T-cell (primary cell): ENCODE measurements at places on chromosomes 6 and 20. TPM values are rescaled to one million over a fixed set of nuclear protein-coding genes. Genes with fewer than 3 reads are reported as not detected.
A peak's percentile ranks its signal among the peaks of the same experiment; 100 is the strongest.

DNA sequence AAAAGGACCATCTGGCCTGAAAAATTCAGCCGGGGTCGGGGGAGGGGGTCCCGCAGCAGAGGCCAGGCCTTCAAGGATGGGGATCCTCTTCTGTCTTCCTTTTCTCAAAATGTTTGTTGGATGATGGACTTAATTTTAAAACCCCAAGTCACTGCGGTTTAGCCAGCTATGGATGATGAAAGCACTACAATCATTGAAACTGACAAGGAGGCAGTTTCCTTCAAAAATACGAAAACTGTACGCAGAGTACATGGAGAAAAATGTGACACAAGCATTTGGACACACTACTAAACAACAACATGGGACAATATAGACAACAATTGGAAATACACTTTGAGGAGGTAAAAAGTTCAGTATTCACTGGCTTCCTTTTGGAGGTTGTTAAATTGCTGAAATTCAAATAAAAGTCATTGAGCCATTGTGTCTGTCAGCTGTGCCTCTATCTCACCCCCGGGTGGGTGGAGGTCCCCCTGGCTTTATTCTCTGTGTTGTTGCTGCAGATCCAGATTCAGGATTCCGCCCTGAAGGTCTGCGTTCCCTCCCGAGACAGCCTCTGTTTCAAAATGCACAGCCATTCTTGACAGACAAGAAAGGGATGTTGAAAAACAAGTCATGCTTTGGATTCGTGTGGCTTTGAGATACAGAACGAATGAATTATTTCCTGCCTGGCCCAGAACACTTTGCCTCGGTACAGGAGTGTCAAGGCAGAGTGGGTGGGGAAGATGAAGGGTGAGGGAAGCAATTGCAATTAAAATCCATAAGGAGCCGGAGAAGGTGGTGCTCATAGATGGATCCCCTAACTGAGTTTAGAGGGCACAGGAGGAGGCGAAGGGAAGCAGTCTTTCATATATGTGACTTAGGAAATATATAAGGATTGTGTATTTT is 118.2 kb downstream of the TTLL2 start:
- no peak overlapping the region for H3K4me3 ChIP-seq
- no peaks in the 10 kb centered on the region for H3K27me3 ChIP-seq
- no peak for DNase-seq
- H3K4me1 ChIP-seq = no peaks in the 10 kb centered on the region
- H3K36me3 ChIP-seq = no peaks in the 10 kb centered on the region

The CCM2L gene
- not detected for total RNA-seq

The TULP1 gene
- not detected for total RNA-seq

- DNase-seq = no peak
- H3K36me3 ChIP-seq = peaks cover 13% of the 10 kb centered on the region
- H3K4me3 ChIP-seq = peak overlapping the region; percentile 68
- no peaks in the 10 kb centered on the region for H3K27me3 ChIP-seq
- H3K4me1 ChIP-seq = peaks cover 22% of the 10 kb centered on the region
- peak overlapping the region; percentile 73 for H3K27ac ChIP-seq
These were observed 519 bp downstream of the MTRF1L start for GRCh38 chr6:153001767-153002612.

- H3K36me3 ChIP-seq = no peaks in the 10 kb centered on the region
- H3K4me3 ChIP-seq = no peak overlapping the region
- H3K27ac ChIP-seq = no peak overlapping the region
- no peak for DNase-seq
- no peaks in the 10 kb centered on the region for H3K4me1 ChIP-seq
These were observed 100.3 kb downstream of the GMPR start for GRCh38 chr6:16338577-16339264.

The ATG5 gene
- 20.4 TPM for total RNA-seq

GRCh38 chr6:132587424-132587823 is 2.1 kb downstream of the TAAR5 start:
- H3K4me1 ChIP-seq = no peaks in the 10 kb centered on the region
- DNase-seq = no peak
- no peak overlapping the region for H3K4me3 ChIP-seq
- H3K27me3 ChIP-seq = no peaks in the 10 kb centered on the region
- no peak overlapping the region for H3K27ac ChIP-seq

DNA sequence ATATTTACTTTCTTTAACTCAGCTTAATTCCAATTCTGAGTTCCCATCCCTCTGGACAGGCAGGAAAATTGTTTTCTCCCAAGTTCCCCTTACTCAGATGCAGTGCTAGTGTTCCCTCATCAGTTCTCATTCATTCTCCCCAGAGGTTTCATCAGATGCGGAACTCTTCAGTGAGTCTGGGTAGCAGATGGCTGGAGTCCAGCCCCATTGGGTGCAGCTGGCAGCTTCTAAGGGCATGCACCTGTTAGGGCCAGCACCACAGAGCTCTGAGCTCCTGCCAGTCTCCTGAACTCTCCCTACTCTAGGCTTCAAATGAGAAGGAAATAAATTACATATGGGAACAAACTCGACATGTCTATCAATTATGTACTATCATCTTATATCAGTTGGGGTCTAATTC is 76.6 kb downstream of the SOD2 start:
- no peak overlapping the region for H3K27ac ChIP-seq
- no peaks in the 10 kb centered on the region for H3K4me1 ChIP-seq
- H3K27me3 ChIP-seq = no peaks in the 10 kb centered on the region
- no peak overlapping the region for H3K4me3 ChIP-seq

- H3K4me3 ChIP-seq = no peak overlapping the region
- no peak for DNase-seq
- no peaks in the 10 kb centered on the region for H3K36me3 ChIP-seq
- no peak overlapping the region for H3K27ac ChIP-seq
- H3K4me1 ChIP-seq = no peaks in the 10 kb centered on the region
These were observed 32.3 kb upstream of the XRN2 start for GRCh38 chr20:21270806-21271205.
